ENCODE measurements at places on chromosomes 7 and 10.

DNA sequence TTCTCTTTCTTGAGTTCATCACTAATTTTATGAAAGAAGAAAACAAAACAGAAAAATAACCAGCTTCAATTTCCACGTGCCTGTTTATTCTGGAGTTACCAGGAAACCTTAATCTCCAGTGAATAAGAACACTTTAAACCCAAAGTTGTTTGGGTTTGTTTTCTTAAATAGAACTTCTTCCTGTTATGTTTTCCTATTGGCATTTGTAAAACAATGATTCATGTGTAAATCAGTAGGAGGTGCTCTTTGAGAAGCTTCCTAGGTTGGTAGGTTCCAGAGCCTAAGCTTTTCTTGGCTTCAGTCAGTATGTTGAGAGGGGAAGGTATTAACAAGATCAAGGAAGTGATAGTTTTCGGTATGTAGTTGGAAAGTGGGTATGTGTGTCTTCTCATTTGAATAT is 119.0 kb downstream of the BICC1 start:
- DNase-seq: no peak

GRCh38 chr10:76554478-76554877 is 1083.1 kb downstream of the KCNMA1 start:
- DNase-seq: no peak

DNA sequence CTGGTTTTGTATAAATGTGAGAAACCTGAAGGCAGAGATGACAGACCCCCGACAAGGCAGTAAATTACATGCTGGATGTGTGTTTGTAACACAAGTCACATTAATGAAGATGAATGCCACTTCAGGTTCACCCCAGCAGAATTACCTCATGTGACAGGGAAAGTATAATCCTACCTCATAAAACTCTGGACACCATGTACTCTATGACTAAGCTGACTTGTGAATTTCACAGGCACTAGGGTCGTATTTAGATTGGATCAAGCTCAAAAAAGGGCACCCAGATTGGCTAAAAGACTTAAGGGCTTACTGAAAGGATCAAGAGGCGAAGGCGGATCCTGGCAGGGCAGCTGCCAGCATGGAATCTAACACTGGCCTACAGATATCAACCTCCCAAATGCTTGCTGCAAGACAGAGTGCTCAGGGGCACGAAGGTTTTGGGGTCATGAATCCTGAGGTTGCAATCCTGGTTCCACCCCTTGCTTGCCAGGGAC is 161.4 kb downstream of the PIP4K2A start:
- DNase-seq: no peak

- no peak for DNase-seq
Measured at GRCh38 chr7:137462074-137462715, 118.7 kb upstream of the PTN start.

DNA sequence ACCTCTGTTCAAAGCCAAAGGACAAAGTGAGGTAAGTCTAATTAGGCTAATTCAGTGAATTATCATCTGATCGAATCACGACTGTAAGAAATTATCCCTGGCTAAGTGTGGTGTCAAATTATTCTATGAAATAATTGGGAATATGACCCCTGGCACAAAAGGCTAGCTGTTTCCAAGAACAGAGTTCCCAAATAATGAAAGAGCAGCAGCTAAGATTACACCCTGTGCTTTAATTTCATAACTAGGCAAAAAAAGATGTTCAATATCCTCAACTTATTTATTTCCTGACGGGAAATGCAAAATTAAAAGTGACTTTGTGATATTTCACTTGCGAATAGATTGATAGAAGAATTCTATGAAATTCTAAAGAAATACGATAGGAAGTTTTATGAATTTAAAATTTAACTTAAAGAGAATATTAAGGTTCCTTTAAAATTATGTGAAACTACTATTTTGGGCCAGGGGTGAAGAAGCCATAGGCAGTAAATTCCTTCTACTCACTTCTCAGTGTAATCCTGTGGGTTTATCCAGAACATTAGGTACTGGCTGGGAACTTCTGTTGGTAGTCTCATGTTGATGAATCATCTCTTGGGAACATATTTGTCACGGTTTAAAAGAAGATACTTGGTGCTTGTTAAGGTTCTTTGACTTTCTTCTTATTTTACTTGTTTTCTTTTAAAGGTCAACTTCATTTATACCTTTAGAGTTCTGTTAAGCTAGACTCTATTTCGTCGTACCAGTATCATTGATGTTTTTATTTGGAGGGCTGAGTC is 148.5 kb downstream of the POLR1F start:
- DNase-seq: no peak

- DNase-seq: no peak
Measured at GRCh38 chr10:5557799-5558771, 33.3 kb downstream of the CALML3 start.

DNA sequence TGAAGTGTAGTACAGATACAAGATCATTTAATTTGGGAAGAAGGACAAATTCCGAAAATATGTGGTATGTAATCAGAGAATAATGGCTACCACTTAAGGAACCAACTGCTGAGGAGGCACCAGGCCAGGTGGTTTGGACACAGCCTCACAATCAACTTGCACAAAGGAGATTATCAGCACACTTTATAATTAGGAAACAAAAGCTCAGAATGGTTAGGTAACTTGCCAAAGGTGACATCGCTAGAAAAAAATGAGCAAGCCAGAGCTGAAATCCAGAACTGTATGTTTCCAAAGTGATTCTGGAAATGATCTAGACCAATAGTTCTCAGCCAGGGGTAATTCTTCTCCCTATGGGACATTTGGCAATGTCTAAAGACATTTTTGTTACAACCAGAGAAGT is 36.6 kb downstream of the ERCC6 start:
- DNase-seq: no peak

GRCh38 chr7:145511004-145511403 is 605.6 kb upstream of the CNTNAP2 start:
- no peak for DNase-seq

DNA sequence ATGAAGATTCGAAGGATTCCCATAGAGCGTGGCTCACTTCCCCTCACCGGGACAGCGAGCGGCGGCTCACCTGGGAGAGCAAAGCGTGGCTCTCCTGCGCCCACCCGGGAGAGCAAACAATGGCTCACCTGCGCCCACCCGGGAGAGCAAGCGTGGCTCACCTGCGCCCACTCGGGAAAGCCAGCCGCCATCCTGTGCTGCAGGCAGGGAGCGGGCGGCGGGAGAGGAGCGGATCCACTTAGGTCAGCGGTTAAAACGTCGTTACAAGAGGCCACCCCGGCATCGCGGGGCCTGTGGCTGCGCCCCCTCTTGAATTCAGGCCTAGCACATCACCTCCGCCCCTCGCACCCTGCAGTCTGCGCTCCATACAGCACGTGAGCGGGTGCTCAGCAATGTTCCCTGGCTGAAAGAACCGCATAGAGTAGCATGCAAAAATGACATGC is 461 bp upstream of the FIGNL1 start:
- peak; percentile 35 for DNase-seq

GRCh38 chr10:26199841-26200240 is 16.7 kb upstream of the GAD2 start:
- DNase-seq: no peak

DNA sequence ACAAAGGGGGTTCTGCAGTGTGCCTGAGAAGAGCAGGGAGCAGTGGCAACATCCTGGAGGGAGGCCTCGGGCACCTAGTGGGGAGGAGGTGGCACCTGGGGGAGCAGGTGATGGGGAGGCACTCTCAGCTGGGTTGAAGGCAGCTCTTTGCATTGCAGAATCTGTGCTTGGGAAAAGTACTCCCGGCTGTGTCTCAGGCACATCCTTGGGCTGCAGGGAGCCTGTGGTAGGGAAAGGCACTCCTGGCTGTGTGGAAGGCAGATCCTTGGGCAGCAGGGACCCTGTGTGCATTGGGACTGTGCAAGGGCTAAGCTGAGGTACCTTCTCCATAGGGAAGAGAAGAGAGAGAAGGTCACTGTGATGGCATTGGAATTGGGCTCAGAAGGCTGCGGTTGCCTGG is 52.8 kb upstream of the ANTXRL start:
- no peak for DNase-seq

GRCh38 chr10:25493122-25493893 is 318.5 kb downstream of the GPR158 start:
- no peak for DNase-seq

GRCh38 chr10:35635576-35635975 is 6.5 kb downstream of the FZD8 start:
- no peak for DNase-seq

DNA sequence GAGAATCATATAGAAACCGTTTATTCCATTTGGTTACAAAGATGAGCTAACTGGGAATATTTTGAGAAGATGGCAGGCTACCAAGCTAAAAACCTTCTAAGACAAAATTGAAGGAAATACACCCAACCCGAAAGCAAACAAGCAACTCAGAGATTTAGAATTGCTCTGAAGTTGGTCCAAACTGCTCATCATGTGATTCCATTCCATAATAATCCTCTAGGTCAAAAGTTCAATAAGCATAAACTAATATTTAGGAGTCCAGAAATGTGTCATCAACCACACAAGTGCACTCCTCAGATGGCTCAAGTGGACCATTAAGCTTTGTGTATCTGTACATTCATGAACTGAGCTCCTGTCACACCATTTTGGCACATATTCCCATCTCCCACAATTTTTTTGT is 28.7 kb downstream of the DGKI start:
- no peak for DNase-seq

All from activated naive CD4-positive, alpha-beta T cell (primary cell).